ENCODE measurements at places on chromosomes 5 and 9. TPM values are rescaled to one million over a fixed set of nuclear protein-coding genes. Genes with fewer than 3 reads are reported as not detected.
A peak's percentile ranks its signal among the peaks of the same experiment; 100 is the strongest.

GRCh38 chr5:175823731-175824525, 47.5 kb upstream of the CPLX2 start:
- no peak for DNase-seq
- no peak overlapping the region for H3K4me3 ChIP-seq
- H3K27ac ChIP-seq = no peak overlapping the region
- no peaks in the 10 kb centered on the region for H3K27me3 ChIP-seq
- H3K36me3 ChIP-seq = no peaks in the 10 kb centered on the region
- no peaks in the 10 kb centered on the region for H3K4me1 ChIP-seq

DNA sequence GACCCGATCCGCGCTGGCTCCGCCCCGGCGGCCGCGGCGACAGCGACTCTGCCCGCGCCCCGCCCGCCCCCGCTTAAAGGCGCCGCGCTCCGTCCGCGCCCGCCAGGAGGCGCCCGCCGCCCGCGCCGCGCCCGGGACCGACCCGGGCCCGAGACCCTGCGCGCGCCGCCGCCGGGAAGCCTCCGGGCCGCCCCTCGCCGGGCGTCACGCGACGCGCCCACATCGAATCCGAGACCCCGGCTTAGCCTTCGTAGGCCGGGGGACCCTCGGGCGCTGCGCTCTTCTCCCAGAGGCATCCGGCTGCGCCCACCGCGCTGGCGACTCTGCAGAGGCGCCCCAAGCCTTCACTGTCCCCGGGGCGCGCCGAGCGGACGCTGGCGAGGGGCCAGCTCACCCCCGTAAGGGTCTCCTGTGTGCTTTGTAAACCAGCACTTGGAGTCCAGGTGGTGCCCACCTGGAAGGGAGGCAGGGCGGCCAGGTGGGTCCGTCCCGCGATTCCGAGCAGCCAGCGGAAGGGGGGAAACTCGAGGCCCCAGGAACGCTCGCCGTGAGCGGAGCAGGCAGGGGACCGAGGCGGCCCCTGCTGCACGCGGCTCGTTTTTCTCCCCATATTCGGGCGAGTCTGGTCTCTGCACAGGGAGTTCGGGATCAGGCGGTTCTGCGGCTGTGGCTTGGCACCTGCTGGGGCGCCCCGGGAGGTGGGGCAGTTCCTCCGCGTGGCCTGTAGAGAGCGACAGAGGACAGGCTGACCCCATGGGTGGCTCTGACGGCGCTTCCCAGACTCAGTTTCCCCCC, 423 bp upstream of the ABCA2 start:
- H3K4me3 ChIP-seq = peak overlapping the region; percentile 68
- no peaks in the 10 kb centered on the region for H3K27me3 ChIP-seq

Gene HARS2
- 12.3 TPM for polyA plus RNA-seq

Gene SHOC1
- not detected for polyA plus RNA-seq

GRCh38 chr9:77943057-77943456, 88.6 kb downstream of the GNAQ start:
- no peaks in the 10 kb centered on the region for H3K27me3 ChIP-seq
- H3K4me3 ChIP-seq = no peak overlapping the region
- H3K4me1 ChIP-seq = peaks cover 55% of the 10 kb centered on the region
- no peak for DNase-seq
- H3K27ac ChIP-seq = peak overlapping the region; percentile 84

DNA sequence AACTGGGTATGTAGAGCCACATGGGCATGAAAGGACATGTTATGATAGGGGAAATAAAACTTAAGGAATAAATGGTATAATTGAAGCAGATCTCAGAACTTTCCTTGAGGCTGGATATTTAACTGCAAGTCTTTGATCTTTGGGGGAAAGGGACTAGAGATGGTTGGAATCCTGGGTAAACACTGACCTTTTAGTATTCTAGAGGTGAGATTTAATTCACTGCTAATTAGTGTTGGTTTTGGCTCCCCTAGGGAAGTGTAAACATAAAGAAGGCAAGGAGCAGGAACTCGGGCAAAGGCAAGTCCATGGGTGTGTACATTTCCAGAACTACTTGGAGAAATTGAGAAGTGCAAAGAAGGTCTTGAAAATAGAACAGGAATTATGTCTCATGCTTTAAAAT, 16.6 kb downstream of the NIM1K start:
- no peaks in the 10 kb centered on the region for H3K4me1 ChIP-seq
- H3K27ac ChIP-seq = no peak overlapping the region
- no peak for DNase-seq
- no peak overlapping the region for H3K4me3 ChIP-seq
- H3K27me3 ChIP-seq = peaks cover 9% of the 10 kb centered on the region

Gene SPATA31E1
- polyA plus RNA-seq = not detected

Gene MOB3B
- polyA plus RNA-seq = 1.7 TPM

Gene IFNK
- not detected for polyA plus RNA-seq

GRCh38 chr9:69264526-69264925, 60.5 kb upstream of the ENTREP1 start:
- H3K36me3 ChIP-seq = no peaks in the 10 kb centered on the region
- no peaks in the 10 kb centered on the region for H3K4me1 ChIP-seq
- H3K27me3 ChIP-seq = no peaks in the 10 kb centered on the region
- no peak overlapping the region for H3K27ac ChIP-seq
- DNase-seq = peak; percentile 2

Gene NEUROG1
- polyA plus RNA-seq = not detected

DNA sequence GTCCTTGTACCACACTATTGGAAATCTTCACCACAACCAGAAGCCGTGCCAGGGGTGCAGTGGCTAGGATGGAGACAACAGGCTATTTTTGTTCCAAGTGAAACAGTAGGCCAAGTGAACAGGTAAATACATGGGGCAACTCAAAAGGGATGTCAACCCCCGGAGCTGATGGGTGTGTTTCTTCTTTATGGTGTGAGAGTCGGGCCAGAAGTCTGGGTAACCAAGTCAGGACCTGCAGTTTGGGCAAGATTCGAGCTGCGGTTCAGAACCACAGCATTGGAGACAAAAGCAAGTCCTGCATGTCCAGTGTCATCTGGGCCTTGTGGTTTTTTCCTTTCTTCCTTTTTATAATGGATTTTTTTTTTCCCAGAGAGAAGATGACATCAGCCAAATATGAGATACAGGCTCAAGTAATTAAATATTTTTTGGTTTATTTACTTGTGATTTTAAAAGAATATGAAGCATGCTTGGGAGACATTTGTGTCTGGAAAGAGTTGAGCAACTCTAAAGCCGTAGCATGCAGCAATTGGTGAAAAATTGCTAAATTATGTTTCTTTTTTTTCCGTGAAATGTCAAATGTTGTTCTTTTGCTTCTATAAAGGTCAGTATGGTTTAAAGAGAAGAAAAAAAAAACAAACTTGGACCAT, 261.6 kb downstream of the ARRDC3 start:
- H3K27ac ChIP-seq = no peak overlapping the region
- H3K4me3 ChIP-seq = no peak overlapping the region
- H3K27me3 ChIP-seq = no peaks in the 10 kb centered on the region
- H3K36me3 ChIP-seq = no peaks in the 10 kb centered on the region
- peaks cover 36% of the 10 kb centered on the region for H3K4me1 ChIP-seq
- no peak for DNase-seq

DNA sequence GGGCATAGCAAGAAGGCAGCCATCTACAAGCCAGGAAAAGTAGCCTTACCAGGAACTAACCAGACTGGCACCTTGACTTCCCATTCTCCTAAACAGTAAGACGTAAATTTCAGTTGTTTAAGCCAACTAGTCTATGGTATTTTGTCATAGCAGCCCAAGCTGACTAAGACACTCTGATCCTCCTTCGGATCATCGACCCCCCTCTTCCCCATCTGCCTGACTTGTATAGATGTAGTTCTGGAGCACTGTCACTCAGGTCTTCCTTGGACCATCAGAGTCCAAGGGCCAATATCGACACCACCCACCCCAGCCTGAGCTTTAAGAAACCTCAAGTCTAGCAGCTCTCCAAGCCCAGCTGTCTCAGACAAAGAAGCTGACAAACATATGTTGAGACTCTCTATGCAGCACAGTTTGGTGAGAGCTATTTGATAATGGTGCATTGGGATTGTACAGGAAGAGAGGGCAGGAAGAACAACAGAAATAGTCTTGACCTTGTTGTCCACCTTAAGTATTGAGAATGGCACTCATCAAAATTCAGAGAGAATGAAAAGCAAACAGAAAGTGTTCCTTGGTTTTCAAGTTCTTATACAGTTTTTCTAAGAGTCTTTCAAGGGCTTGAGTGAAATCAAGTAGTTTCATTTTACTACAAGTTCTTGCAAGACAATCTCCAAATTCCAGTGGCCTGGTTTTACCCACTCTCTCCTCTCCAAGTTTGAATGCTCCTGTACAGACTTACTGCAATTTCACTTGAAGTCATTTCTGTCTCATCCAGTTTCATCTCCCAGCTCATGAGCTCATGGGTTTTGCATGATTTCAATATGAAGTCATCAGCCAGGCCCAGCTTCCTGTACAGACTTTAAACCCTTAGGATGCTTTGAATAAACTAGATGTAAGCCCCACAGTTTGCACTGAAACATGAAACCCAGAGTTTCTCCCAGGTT, 122.3 kb upstream of the RAI14 start:
- no peaks in the 10 kb centered on the region for H3K36me3 ChIP-seq
- H3K4me3 ChIP-seq = no peak overlapping the region
- H3K27ac ChIP-seq = no peak overlapping the region
- H3K4me1 ChIP-seq = no peaks in the 10 kb centered on the region
- H3K27me3 ChIP-seq = peaks cover 4% of the 10 kb centered on the region
- no peak for DNase-seq

DNA sequence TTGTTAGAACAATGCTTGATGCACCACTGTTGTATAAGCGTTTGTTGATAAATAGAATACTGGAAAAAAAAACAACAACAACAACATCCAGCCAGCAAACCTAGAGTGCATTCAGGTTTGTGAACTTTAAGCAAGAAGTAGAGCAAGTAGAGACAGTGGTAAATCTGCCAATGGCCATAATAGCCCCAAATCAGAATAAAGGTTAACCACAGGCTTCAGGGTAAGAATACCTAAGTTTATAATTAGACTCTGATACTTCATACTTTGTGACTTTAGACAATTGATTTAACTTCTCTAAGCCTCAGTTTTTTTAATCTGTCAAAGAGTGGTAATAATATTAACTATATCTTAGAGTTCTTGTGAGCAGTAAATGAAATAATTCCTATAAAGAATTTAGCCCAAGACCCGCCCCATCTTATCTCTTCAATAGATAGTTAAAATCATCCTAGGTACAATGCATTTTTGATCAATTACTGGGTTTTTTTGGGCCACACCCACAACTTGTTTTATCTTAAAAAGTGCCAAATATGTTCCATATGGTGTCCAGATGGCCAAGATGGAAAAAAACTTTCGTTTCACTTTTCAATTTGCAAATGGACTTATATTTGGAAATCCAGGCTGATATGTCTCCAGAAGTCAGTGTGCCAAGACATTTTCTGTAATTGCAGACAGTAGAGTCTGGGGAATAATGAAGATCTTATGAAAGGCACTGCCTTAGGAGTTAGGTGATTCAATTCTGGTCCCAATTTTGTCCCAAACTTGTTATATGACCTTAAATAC, 24.5 kb upstream of the DPYSL3 start:
- H3K27ac ChIP-seq = no peak overlapping the region
- H3K27me3 ChIP-seq = no peaks in the 10 kb centered on the region
- no peaks in the 10 kb centered on the region for H3K36me3 ChIP-seq

Gene N4BP3
- polyA plus RNA-seq = not detected

Gene MYMK
- polyA plus RNA-seq = not detected

- H3K36me3 ChIP-seq = no peaks in the 10 kb centered on the region
- no peak overlapping the region for H3K4me3 ChIP-seq
- no peaks in the 10 kb centered on the region for H3K4me1 ChIP-seq
- H3K27me3 ChIP-seq = peaks cover 4% of the 10 kb centered on the region
Measured at GRCh38 chr9:72213906-72214305, 64.7 kb downstream of the GDA start.

GRCh38 chr9:83267741-83268140, 204.8 kb upstream of the RASEF start:
- H3K4me1 ChIP-seq = no peaks in the 10 kb centered on the region
- no peak overlapping the region for H3K4me3 ChIP-seq
- H3K27ac ChIP-seq = no peak overlapping the region
- no peak for DNase-seq
- H3K27me3 ChIP-seq = no peaks in the 10 kb centered on the region
- H3K36me3 ChIP-seq = no peaks in the 10 kb centered on the region

Gene DMRTA1
- polyA plus RNA-seq = not detected

- no peaks in the 10 kb centered on the region for H3K27me3 ChIP-seq
- no peak for DNase-seq
- H3K36me3 ChIP-seq = no peaks in the 10 kb centered on the region
- H3K4me1 ChIP-seq = no peaks in the 10 kb centered on the region
- no peak overlapping the region for H3K27ac ChIP-seq
Measured at GRCh38 chr5:130090569-130091270, 186.5 kb downstream of the CHSY3 start.

Gene CTNND2
- polyA plus RNA-seq = not detected

DNA sequence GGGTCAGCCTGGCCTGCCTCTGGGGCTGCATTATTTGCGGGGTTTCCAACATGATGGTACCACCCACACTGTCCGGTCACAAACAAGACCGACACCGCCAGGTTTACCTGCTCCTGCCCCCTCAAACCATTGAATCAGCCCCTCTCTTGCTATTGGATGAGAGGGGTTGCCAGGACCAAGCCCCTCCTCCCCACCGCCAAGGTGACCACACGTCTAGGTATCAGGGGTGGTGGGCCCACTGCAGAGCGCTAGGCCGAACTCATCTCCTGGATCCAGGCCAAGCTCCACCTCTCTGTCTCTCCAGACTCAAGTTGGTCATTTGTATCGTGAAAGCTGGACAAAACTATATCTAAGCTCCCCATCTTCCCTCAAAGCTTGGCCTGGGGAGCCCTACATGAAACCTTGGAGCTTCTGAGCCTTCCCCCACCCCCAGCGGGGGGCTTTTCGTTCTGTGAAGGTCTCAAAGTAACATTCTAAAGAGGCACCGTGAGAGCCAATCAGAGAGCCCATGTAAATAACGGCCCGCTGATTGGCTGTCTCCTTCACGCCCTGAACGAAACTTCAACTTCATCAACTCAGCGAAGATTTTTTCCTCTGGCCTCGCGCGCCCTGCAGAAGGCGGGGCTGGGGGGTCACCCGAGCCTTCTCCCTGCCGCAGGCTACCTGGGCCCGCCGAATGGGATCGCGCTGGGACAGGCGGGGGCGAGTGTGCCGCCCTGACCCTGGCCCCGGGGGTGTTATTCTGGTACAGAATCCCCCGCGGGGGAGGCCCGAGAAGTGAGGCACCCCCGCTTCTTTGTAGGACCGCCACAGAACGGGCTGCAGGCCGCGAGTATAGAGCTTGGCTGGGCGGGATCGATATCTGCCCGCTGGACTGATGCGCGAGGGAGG, 49.6 kb upstream of the PSD2 start:
- peaks cover 66% of the 10 kb centered on the region for H3K27me3 ChIP-seq
- DNase-seq = peak; percentile 50
- H3K36me3 ChIP-seq = no peaks in the 10 kb centered on the region

Gene BTNL3
- not detected for polyA plus RNA-seq

DNA sequence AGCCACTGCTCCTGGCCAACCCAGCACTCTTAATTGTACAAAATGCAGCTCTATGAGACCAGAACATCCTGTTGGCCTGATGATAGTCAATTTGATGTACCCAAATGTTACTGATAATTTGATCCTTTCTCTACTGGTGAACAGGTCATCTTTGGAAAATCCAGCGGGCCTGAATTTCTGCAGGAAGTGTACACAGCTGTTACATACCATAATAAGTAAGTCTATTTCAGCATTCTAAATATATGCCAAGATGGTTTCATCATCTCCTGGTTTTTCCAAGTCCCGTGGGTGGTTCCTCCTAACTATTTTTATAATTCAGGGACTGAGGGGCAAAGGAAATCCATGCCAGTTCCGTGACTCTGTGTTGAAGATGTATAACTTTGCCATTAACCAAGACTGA, 155.4 kb downstream of the DOCK8 start:
- peaks cover 100% of the 10 kb centered on the region for H3K36me3 ChIP-seq
- DNase-seq = no peak
- H3K27me3 ChIP-seq = no peaks in the 10 kb centered on the region
- no peak overlapping the region for H3K4me3 ChIP-seq
- no peak overlapping the region for H3K27ac ChIP-seq

Measured in CD14-positive monocyte (primary cell).